ENCODE measurements at places on chromosomes 2 and 18. TPM values are rescaled to one million over a fixed set of nuclear protein-coding genes. Genes with fewer than 3 reads are reported as not detected.

Gene MPV17
- total RNA-seq, result 134 TPM

Gene DCDC2C
- not detected for total RNA-seq

Gene DTNA
- 9.0 TPM for total RNA-seq

Gene ASB18
- not detected for total RNA-seq

Gene GREB1
- total RNA-seq, result 0.18 TPM

Gene ABCG5
- total RNA-seq, result not detected

Gene CDKL4
- total RNA-seq, result 0.71 TPM

Gene IL37
- total RNA-seq, result not detected

Gene FAM237A
- not detected for total RNA-seq

Gene HOXD13
- total RNA-seq, result 0.53 TPM

Gene ABCB11
- total RNA-seq, result not detected

Gene DSG4
- not detected for total RNA-seq

Gene RAB27B
- total RNA-seq, result 34.6 TPM

Gene SNORC
- 0.18 TPM for total RNA-seq

Gene MALL
- 204 TPM for total RNA-seq

Gene COPS9
- 139 TPM for total RNA-seq

Gene CYP27A1
- 20.4 TPM for total RNA-seq

Gene APCDD1
- total RNA-seq, result not detected

Gene EPB41L3
- total RNA-seq, result not detected

Gene ALPG
- not detected for total RNA-seq

Gene ALK
- not detected for total RNA-seq

Gene CLEC4F
- total RNA-seq, result not detected

Gene LRRTM1
- total RNA-seq, result not detected

Gene SERPINB4
- not detected for total RNA-seq

Gene SEPTIN10
- 79.8 TPM for total RNA-seq

Gene IL1A
- under 0.01 TPM for total RNA-seq

Gene HOXD4
- total RNA-seq, result 0.18 TPM

Gene GPC1
- total RNA-seq, result 142 TPM

Gene DSC1
- total RNA-seq, result not detected

Gene DIPK1C
- total RNA-seq, result not detected

Gene IL36G
- total RNA-seq, result not detected

Gene GDF7
- 0.53 TPM for total RNA-seq

Gene WNT6
- not detected for total RNA-seq

Gene DNAJC5G
- total RNA-seq, result not detected

Gene OR6B2
- not detected for total RNA-seq

Gene CABYR
- 4.0 TPM for total RNA-seq

Gene CD8A
- not detected for total RNA-seq

Gene GPR39
- 9.2 TPM for total RNA-seq

Gene GBX2
- not detected for total RNA-seq

Gene CCDC74B
- 11.2 TPM for total RNA-seq

Gene ANKRD62
- total RNA-seq, result not detected

Gene REG3G
- not detected for total RNA-seq

Gene AGXT
- total RNA-seq, result not detected

Gene POTEI
- total RNA-seq, result not detected

Gene NPHP1
- 6.7 TPM for total RNA-seq

Gene SP140L
- total RNA-seq, result 23.4 TPM

Gene MARCHF4
- total RNA-seq, result 2.6 TPM

All from myometrial cell (primary cell).